Type B pancreatic cell (in vitro differentiated cells): ENCODE measurements at places on chromosomes 6 and 20.

DNA sequence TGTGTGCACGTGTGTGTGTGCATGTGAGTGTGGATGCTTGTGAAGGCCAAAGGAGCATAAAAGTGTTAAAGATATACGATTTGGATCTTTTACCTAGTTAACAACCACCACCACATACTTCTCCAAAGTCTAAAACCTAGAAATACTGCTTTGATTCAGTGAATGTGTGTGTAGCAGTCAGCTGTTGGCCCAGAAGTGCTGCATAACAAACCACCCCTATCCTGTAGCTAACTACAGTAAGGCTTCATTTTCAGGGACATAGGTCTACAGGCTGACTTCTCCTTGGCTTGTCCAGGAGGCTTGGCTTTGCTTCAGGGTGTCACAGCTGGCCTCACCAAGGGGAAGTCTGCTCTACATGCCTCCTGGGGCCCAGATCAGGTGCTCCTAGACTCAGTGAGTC lies 2.4 kb upstream of the CST8 start:
- no peak for DNase-seq
- peaks cover 8% of the 10 kb centered on the region for H3K4me1 ChIP-seq
- no peak overlapping the region for H3K4me3 ChIP-seq
- no peaks in the 10 kb centered on the region for H3K27me3 ChIP-seq
- H3K36me3 ChIP-seq = peaks cover 4% of the 10 kb centered on the region

- H3K36me3 ChIP-seq = no peaks in the 10 kb centered on the region
- peaks cover 95% of the 10 kb centered on the region for H3K27me3 ChIP-seq
- peaks cover 16% of the 10 kb centered on the region for H3K4me1 ChIP-seq
- H3K27ac ChIP-seq = no peak overlapping the region
Observed at GRCh38 chr6:31498748-31499147, 803 bp downstream of the MICB start.

DNA sequence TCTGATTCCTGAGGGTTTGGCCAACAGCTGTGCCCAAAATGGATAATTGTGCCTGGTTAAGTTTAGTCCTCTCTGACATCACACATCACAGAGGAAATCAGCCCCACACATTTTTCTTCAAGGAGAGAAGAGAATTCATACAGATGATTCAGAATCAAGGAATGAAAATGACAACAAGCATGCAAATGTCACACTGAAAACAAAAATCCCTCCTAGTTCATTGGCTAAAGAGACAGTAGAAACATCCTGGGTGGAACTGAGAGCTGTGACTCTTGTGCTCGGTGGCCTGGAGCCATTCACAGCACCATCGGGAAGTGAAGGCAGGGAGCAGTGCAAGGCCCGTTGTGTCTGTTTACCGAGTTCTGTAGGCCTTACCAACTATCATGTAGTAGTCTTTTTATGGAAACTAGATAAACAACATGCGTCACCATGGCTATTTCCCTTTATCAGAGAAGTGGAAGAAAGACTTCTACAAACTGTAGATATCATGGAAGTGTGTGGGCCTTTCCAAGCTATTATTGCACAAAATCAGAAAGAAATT lies 81.7 kb upstream of the TENT5A start:
- H3K36me3 ChIP-seq = no peaks in the 10 kb centered on the region
- H3K4me3 ChIP-seq = no peak overlapping the region
- H3K27me3 ChIP-seq = no peaks in the 10 kb centered on the region
- DNase-seq = no peak
- peak overlapping the region; percentile 83 for H3K27ac ChIP-seq

DNA sequence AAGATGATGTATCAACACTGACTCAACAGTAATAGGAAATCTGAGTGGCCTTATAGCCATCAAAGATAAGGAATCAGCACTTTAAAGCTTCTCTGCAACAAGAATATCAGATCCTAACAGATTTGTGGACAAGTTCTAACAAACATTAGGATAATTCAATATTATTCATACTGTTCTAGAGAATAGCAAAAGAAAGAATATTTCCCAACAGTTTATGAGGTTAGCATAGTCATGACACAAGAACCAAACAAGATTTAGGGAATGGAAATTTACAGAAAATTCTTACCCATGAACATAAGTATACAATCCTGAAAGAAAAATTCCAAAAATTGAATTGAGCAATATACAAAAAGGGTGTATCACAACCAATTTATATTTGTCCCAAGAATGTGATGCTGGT lies 64.3 kb upstream of the BTBD3 start:
- H3K36me3 ChIP-seq = no peaks in the 10 kb centered on the region
- DNase-seq = no peak
- no peak overlapping the region for H3K4me3 ChIP-seq
- no peak overlapping the region for H3K27ac ChIP-seq
- no peaks in the 10 kb centered on the region for H3K27me3 ChIP-seq
- H3K4me1 ChIP-seq = peaks cover 26% of the 10 kb centered on the region

DNA sequence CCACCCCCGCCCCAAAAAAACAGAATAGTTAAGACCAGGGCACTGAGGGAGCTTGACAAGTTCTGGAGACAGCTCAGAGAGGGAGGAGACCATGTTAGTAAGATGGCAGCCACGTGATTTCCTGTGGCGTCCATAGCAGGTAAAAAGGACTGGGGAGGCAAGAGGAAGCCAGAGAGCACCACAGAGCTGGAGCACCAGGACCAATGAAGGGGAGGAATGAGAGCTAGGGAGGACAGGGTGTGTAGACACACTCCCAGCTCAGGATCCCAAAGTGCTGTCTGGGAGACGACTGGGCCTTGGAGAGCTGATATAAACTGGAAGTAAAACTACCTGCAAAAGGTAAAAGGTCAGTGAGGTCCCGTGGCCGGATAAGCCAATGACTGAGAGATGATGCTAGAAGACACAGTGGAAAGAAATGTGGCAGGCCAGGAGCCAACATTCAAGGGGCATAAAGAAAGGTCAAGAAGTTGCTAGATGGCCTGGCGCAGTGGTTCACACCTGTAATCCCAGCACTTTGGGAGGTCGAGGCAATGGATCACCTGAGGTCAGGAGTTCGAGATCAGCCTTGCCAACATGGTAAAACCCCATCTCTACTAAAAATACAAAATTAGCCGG lies 39.0 kb downstream of the SLC23A2 start:
- peaks cover 3% of the 10 kb centered on the region for H3K36me3 ChIP-seq
- no peaks in the 10 kb centered on the region for H3K27me3 ChIP-seq
- no peak overlapping the region for H3K27ac ChIP-seq

GRCh38 chr6:133380723-133381122 lies 139.6 kb downstream of the EYA4 start:
- no peak overlapping the region for H3K27ac ChIP-seq
- no peaks in the 10 kb centered on the region for H3K4me1 ChIP-seq
- peaks cover 9% of the 10 kb centered on the region for H3K36me3 ChIP-seq

DNA sequence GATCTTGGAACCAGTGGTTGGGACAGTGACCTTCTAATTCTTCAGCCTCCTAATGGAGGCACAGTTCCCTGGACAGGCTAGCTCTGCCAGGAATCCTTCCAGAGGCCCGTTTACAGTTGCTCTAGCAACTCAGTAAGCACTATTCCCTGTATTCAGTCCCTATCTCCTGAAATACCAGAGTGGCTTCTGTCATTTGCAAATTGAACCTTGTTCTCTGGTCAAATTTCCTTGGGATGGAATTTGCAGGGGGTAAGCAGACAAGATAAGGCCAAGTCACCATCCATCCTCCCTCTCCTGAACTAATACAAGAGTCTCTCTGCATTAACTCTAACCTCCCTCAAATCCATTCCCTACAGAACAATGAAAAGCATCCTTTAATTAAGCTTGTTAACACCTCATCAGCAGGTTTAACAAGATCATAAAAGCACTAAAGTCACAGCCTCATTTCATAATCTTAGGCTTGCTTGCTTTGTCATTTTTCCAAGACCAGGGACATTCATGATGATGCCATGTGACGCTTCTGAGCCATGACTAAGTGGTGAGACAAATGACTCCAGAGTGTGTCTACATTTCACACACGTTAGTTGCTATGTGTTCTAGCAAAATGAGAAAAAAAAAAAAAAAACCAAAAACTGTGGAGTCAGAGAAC lies 37.1 kb downstream of the SLC22A23 start:
- H3K27ac ChIP-seq = peak overlapping the region; percentile 94
- H3K4me1 ChIP-seq = peaks cover 66% of the 10 kb centered on the region
- H3K36me3 ChIP-seq = peaks cover 3% of the 10 kb centered on the region
- no peak for DNase-seq
- no peaks in the 10 kb centered on the region for H3K27me3 ChIP-seq
